ENCODE measurements at places on chromosomes 6 and 20. TPM values are rescaled to one million over a fixed set of nuclear protein-coding genes. Genes with fewer than 3 reads are reported as not detected.

HLA-DQA1 gene
- total RNA-seq, result not detected

SMOC2 gene
- total RNA-seq, result not detected

PKIB gene
- 0.73 TPM for total RNA-seq

SIM1 gene
- not detected for total RNA-seq

SLC16A10 gene
- 0.28 TPM for total RNA-seq

DACT2 gene
- 0.40 TPM for total RNA-seq

RBM24 gene
- 13.1 TPM for total RNA-seq

GLP1R gene
- not detected for total RNA-seq

ANKRD66 gene
- total RNA-seq, result not detected

IP6K3 gene
- 0.15 TPM for total RNA-seq

KCNK16 gene
- not detected for total RNA-seq

MAP1LC3A gene
- 25.9 TPM for total RNA-seq

BCAS1 gene
- 0.75 TPM for total RNA-seq

SYTL3 gene
- 1.1 TPM for total RNA-seq

CMTR1 gene
- total RNA-seq, result 18.1 TPM

TFAP2C gene
- 13.6 TPM for total RNA-seq

CYP24A1 gene
- total RNA-seq, result 652 TPM

PDE10A gene
- 32.3 TPM for total RNA-seq

RTEL1 gene
- total RNA-seq, result 6.2 TPM

FAM162B gene
- not detected for total RNA-seq

DEFB132 gene
- not detected for total RNA-seq

LY6G6D gene
- not detected for total RNA-seq

SNAI1 gene
- 18.5 TPM for total RNA-seq

PTK7 gene
- 5.5 TPM for total RNA-seq

TRIM31 gene
- total RNA-seq, result 2.0 TPM

ALDH8A1 gene
- total RNA-seq, result 0.18 TPM

ADGB gene
- not detected for total RNA-seq

ZNF831 gene
- not detected for total RNA-seq

TRAPPC3L gene
- not detected for total RNA-seq

C20orf144 gene
- total RNA-seq, result 0.10 TPM

ETV7 gene
- 0.13 TPM for total RNA-seq

SPATA2 gene
- total RNA-seq, result 8.0 TPM

MLN gene
- not detected for total RNA-seq

PNPLA1 gene
- total RNA-seq, result not detected

Measured in A549 treated with DMSO at 1 μM for 4 hours (cell line).